ENCODE measurements at places on chromosomes 7 and 10. TPM values are rescaled to one million over a fixed set of nuclear protein-coding genes. Genes with fewer than 3 reads are reported as not detected.

- no peaks in the 10 kb centered on the region for H3K27me3 ChIP-seq
- DNase-seq: no peak
- H3K36me3 ChIP-seq: no peaks in the 10 kb centered on the region
- no peaks in the 10 kb centered on the region for H3K4me1 ChIP-seq
- no peak overlapping the region for H3K4me3 ChIP-seq
Observed at GRCh38 chr7:129197771-129198170, 9.3 kb downstream of the SMO start.

GRCh38 chr7:49119706-49120105 lies 195.4 kb downstream of the CDC14C start:
- H3K4me1 ChIP-seq: no peaks in the 10 kb centered on the region
- no peaks in the 10 kb centered on the region for H3K36me3 ChIP-seq
- no peaks in the 10 kb centered on the region for H3K27me3 ChIP-seq
- H3K4me3 ChIP-seq: no peak overlapping the region
- H3K27ac ChIP-seq: no peak overlapping the region
- no peak for DNase-seq

DNA sequence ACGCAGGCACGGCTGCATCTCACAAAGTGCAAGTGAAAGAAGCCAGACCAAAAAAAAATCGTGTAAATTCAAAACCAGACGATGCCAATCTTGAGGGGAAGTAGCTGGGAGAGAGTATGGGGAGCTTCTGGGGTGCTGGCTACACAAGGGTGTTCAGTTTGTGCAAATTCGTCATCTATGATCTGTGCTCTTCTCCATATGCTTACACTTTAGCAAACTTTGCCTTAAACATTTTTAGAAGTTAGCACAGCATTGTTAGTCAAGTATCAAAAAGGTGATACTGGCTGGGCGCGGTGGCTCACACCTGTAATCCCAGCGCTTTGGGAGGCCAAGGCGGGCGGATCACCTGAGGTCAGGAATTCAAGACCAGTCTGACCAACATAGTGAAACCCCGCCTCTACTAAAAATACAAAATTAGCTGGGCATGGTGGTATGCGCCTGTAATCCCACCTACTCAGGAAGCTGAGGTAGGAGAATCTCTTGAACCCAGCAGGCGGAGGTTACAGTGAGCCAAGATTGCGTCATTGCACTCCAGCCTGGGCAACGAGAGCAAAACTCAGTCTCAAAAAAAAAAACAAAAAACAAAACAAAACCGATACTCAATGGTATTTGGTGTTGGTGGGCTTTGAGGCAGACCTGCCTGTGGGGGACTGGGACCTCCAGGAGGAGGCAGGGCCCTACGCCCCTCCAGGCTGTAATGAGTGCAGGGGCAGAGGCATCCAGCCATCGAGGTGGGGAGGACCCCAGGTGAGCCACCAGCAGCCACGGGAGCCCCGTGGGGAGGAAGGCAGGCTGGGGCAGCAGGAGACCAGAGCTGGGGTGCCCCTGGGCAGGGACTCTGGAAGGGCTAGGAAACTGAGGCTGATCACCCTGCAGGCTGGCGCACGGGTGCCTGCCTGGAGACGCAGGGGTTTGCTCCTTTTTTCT lies 150.0 kb downstream of the PRKAG2 start:
- no peaks in the 10 kb centered on the region for H3K27me3 ChIP-seq
- H3K27ac ChIP-seq: peak overlapping the region; percentile 38
- no peaks in the 10 kb centered on the region for H3K36me3 ChIP-seq
- H3K4me3 ChIP-seq: peak overlapping the region; percentile 34
- DNase-seq: no peak

GRCh38 chr10:28503114-28503513 lies 29.8 kb upstream of the WAC start:
- no peaks in the 10 kb centered on the region for H3K27me3 ChIP-seq
- no peaks in the 10 kb centered on the region for H3K36me3 ChIP-seq
- peak; percentile 27 for DNase-seq
- H3K27ac ChIP-seq: no peak overlapping the region

- no peaks in the 10 kb centered on the region for H3K27me3 ChIP-seq
- no peak for DNase-seq
- H3K4me1 ChIP-seq: no peaks in the 10 kb centered on the region
- H3K4me3 ChIP-seq: no peak overlapping the region
Observed at GRCh38 chr10:35365994-35366393, 29.7 kb downstream of the CCNY start.

- peaks cover 20% of the 10 kb centered on the region for H3K4me1 ChIP-seq
- peak; percentile 7 for DNase-seq
- no peaks in the 10 kb centered on the region for H3K27me3 ChIP-seq
Observed at GRCh38 chr7:129780974-129781927, 169.7 kb downstream of the NRF1 start.

DNA sequence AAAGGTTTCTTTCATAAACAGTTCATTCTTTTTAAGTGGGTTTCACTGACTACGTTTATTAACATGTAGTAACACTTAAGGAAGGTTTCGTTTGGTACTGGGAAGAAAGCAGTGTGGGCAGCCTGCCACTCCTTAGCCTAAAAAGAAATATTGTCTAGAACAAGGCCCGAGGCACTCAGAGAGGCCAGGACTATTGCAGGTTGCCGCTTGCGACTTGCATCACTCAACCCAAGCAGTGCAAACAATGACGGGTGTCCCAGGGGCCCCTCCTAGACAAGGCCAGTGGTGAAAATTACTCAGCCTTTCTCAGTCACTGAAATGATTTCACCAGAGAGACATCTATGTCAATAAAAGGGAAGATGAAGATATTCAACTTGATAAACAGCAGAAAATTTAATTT lies 243.9 kb downstream of the SNX13 start:
- H3K27me3 ChIP-seq: no peaks in the 10 kb centered on the region
- DNase-seq: no peak
- H3K4me3 ChIP-seq: no peak overlapping the region
- H3K4me1 ChIP-seq: no peaks in the 10 kb centered on the region
- H3K36me3 ChIP-seq: no peaks in the 10 kb centered on the region

DNA sequence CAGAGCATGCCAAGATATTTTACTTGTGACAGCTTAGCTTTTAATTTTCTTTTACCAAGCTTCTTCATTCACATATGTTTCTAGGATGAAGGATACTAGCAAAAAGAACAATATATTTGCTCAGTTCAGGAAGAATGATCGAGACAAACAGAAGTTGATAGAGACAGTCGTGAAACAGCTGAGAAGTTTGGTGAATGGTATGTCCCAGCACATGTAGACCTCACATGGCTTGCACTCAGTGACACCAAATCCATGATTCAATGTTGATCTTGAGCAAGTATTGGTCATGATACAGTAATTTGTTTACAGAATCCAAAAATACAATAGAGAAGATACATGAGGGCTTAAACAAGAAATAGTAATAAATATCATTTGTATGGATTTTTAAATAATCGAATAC lies 2.5 kb upstream of the CYP26C1 start:
- no peak overlapping the region for H3K4me3 ChIP-seq
- no peak overlapping the region for H3K27ac ChIP-seq
- DNase-seq: no peak
- H3K27me3 ChIP-seq: no peaks in the 10 kb centered on the region

DNA sequence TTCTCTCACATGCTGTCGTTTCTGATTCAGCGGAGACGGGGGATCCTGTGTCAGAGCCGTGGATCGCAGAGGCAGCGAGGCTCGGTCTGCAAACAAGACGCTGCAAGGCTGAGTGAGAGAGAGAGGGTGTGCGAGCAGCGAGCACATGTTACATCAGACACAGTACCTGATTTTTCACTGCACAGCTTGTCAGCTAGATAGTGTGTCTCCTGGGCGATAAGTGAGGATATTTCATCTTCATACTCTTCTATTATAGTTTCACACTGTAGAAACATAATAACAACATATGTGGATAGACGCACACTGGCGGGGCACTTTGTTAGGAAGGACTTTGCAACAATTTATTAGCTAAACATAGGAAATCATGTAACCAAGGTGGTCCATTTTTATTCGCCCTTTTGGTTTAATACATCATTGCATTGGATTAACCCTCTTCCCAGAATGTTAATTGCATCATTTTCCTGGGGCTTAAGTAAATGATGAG lies 39.5 kb downstream of the CNPY1 start:
- no peaks in the 10 kb centered on the region for H3K36me3 ChIP-seq
- no peaks in the 10 kb centered on the region for H3K4me1 ChIP-seq
- peaks cover 76% of the 10 kb centered on the region for H3K27me3 ChIP-seq
- no peak for DNase-seq
- H3K27ac ChIP-seq: no peak overlapping the region

GRCh38 chr10:98028168-98028770 lies 2.2 kb downstream of the CRTAC1 start:
- no peaks in the 10 kb centered on the region for H3K4me1 ChIP-seq
- no peak overlapping the region for H3K27ac ChIP-seq
- no peaks in the 10 kb centered on the region for H3K36me3 ChIP-seq
- H3K27me3 ChIP-seq: peaks cover 33% of the 10 kb centered on the region
- H3K4me3 ChIP-seq: no peak overlapping the region

DNA sequence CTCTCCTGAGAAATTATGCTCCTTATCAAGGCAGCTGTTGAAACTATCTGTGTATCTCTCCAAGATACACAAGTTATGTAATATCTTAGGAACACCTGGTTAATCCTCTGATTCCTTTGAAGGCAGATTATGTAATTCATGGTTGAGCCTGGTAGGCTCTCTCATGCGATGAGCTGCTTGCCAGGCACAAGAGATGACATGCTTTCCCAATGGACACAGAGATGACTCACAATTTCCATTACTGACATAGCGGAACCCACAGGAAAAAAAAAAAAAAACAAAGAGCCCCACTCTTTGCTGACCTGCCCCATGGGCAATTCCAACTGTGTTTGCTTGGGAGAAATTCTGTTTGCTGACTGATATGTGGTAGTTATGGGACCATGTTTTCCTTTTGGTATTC lies 736.4 kb upstream of the PHF14 start:
- no peak overlapping the region for H3K4me3 ChIP-seq
- no peaks in the 10 kb centered on the region for H3K27me3 ChIP-seq
- DNase-seq: peak; percentile 16
- no peaks in the 10 kb centered on the region for H3K4me1 ChIP-seq
- no peak overlapping the region for H3K27ac ChIP-seq
- H3K36me3 ChIP-seq: no peaks in the 10 kb centered on the region

DNA sequence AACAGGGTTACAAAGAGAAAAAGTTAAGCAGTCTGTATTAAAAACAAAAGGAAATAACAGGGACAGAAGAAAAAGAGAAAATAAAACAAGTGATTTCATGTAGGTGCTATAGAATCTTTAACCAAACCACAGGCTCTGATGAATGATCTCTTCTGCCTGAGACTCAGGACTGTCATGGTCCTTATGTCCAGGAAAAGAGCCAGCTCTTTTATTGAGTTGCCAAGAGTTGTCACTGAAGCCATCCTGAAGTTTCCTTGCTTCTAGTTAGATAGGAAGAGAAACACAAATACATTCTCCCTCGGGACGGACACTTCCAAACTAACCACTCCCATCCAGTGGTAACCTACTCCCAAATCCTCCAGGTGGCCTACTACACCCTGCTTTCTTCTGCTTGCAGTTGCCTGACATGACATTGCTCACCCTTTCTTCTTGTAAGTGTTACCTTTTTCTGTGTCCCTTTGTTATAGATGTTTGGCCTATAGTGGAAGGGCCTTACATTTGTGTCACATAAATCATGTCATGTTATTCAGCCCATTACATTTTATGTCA lies 346.7 kb downstream of the NRG3 start:
- H3K27me3 ChIP-seq: no peaks in the 10 kb centered on the region
- H3K27ac ChIP-seq: no peak overlapping the region
- no peaks in the 10 kb centered on the region for H3K4me1 ChIP-seq
- no peaks in the 10 kb centered on the region for H3K36me3 ChIP-seq

GRCh38 chr10:34670081-34670480 lies 145.0 kb downstream of the PARD3 start:
- no peak for DNase-seq
- H3K36me3 ChIP-seq: no peaks in the 10 kb centered on the region
- H3K27ac ChIP-seq: no peak overlapping the region

DNA sequence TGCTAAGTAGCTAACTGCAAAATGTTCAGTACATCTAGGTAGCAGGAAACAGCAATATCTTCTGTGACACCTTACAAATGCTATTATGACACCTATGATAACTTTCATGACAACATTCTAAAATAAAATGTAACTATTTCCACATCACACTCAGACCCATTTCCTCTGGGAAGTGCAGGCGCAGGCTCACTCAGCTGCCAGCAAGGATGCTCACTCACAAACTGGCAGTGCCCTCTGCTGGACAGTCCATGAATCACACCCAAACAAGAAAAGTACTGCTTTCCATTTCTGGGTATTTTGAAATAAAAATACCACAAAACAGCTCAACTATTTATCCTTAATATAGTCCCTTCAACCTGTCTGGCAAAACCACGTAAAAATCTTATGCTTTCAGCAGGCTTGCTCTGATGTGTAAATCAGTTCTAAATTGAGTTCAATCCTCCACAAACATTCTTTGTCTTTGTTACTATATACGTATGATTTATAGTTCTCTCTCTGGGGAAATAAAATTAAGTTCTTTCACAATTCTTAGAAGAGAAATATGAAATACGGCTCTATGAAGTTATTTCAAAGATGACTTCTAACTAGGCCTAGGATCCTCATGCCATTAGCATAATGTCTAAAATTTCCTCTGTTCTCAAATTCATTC lies 176.6 kb downstream of the PARD3 start:
- H3K27ac ChIP-seq: no peak overlapping the region
- no peaks in the 10 kb centered on the region for H3K36me3 ChIP-seq
- H3K27me3 ChIP-seq: no peaks in the 10 kb centered on the region
- peak; percentile 54 for DNase-seq

GRCh38 chr7:116315293-116315692 lies 105.0 kb downstream of the TES start:
- H3K4me3 ChIP-seq: no peak overlapping the region
- no peaks in the 10 kb centered on the region for H3K36me3 ChIP-seq
- H3K27me3 ChIP-seq: no peaks in the 10 kb centered on the region
- DNase-seq: no peak
- peak overlapping the region; percentile 89 for H3K27ac ChIP-seq

FAM24B gene
- 6.8 TPM for total RNA-seq

CDHR3 gene
- total RNA-seq: 5.5 TPM

PTPN20 gene
- total RNA-seq: not detected

EVX1 gene
- total RNA-seq: 0.25 TPM

RARRES2 gene
- 2.1 TPM for total RNA-seq

TMEM270 gene
- 1.1 TPM for total RNA-seq

LOXL4 gene
- total RNA-seq: 1.3 TPM

Measured in HCT116 (cell line).